Activated naive CD8-positive, alpha-beta T cell treated with anti-CD3 and anti-CD28 coated beads, Interleukin-2, amount 50 U/mL, for 16 hours (primary cell): ENCODE measurements at places on chromosomes 2 and 18.

DNA sequence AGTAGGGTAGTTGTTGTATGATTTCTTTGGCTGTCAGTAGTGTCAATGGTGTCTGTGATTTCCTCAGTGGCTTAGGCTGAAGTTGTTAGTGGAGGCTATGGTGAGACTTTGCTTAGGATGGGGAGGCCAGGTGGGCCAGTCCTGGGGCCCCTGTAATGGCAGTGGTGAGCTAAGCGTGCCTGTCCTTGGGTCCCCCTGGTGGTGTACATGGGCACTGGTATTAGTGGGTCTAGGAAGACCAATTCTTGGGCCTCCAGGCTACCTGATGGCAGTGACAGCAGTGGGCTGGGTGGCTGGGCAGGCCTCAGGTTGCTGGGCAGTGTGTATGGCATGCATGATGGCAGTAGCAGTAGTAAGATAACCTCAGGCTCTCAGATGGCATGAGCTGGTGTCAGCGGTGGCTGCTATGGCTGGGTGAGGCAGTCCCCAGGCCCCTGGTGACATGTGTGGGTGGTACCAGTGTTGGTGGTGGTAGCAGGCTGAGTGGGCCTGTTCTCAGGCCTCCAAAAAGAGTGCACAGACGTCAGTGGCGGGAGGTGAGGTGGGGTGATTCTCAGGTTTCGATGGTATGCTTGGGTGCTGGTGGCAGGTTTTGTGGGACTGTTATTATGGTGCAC, 103.2 kb downstream of the KLHL14 start:
- DNase-seq, result no peak

GRCh38 chr2:65802298-65802942, 370.0 kb upstream of the SPRED2 start:
- DNase-seq, result no peak

GRCh38 chr2:36541891-36542595, 55.9 kb downstream of the FEZ2 start:
- no peak for DNase-seq

DNA sequence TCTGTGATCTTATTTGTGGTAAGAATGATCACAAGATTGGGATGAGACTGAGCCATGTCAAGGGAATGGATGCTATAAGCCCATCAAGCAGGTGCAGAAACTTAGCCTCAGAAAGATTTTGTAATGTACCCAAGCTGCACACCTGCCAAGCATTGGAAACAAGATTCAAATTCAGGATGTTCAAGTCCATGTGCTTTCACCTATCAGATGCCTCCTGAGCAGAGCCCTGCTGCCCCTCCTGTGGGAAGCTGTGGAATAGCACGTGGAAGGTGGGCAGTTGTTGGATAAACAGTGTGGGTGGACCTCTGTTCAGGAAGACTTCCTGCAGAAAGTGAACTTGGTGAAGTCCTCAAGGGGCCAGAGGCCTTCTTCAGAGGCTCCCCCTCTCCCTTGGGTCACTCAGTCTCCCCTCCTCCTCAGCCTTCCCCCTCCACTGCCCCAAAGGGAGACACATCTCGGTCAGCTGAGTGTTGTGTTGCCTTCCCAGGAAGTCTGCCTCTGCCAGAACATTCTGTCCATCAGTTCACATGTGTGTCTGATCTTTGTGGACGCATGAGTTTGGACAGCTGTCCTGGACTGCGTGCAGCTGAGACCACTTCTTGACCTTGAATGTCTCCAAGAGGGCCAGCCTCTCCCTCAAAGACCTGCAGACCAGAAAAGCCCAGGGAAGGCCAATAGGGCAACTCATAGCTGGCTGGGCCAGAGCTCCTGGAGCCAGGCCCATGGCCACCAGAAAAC, 186.1 kb downstream of the INHBB start:
- DNase-seq, result no peak

GRCh38 chr2:112065966-112066365, 10.9 kb downstream of the TMEM87B start:
- DNase-seq, result no peak

DNA sequence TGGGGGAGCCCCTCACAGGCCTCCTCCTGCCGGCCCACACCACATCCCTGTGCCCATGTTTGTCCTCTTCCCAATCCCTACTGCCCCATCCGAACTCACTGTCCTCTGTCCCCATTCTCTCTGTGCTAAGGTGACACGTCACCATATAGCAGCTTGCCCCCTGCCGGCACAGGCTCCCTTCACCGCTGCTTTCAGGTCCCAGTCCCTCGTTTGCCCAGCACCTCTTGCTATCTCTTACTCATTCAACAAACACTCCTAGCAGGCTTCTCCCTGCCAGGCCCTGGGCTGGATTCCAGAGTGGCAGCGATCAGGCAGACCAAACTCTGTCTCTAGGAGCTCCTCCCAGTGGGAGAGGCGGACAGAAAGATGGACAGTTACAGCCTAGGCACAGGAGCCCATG, 74.3 kb downstream of the TFCP2L1 start:
- DNase-seq, result no peak

DNA sequence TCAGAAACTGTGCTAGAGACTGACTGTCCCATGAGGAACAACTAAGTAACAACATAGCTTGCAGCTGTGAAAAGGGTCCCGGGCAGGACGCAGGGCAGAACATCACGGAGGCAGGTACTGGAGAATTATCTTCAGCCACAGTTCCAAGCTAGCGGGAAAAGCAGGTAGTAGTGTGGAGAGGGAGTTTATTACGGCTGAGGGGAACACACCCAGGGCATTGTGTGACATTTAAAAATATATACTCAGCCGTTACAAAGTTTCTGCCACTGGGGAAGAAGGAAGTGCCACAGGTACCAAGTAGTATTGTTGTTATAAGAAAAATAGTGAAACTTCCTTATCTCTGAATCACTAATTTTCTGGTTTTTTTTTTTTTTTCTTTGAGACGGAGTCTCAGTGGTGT, 179.6 kb downstream of the LAMA1 start:
- DNase-seq, result no peak

DNA sequence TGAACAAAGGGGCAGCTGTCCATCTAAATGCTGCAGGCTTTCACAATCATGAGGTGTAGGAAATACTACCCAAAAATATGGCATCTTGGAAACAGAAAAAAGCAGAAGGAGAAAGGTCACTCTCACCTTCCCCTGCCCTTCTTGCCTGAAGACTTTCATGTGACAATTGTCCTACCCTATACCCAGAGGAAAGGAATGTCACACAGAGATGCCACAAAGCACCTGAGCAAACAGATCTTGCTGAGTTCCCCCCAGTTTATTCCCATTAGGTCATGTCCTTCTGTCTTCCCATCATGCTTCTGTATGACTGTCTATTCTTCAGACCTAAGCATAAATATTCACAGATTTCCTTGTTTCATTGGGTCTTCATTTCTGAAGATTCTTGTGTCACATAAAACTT, 116.6 kb upstream of the MSH6 start:
- DNase-seq, result no peak

GRCh38 chr2:97714950-97715652, 1.7 kb downstream of the ZAP70 start:
- no peak for DNase-seq

DNA sequence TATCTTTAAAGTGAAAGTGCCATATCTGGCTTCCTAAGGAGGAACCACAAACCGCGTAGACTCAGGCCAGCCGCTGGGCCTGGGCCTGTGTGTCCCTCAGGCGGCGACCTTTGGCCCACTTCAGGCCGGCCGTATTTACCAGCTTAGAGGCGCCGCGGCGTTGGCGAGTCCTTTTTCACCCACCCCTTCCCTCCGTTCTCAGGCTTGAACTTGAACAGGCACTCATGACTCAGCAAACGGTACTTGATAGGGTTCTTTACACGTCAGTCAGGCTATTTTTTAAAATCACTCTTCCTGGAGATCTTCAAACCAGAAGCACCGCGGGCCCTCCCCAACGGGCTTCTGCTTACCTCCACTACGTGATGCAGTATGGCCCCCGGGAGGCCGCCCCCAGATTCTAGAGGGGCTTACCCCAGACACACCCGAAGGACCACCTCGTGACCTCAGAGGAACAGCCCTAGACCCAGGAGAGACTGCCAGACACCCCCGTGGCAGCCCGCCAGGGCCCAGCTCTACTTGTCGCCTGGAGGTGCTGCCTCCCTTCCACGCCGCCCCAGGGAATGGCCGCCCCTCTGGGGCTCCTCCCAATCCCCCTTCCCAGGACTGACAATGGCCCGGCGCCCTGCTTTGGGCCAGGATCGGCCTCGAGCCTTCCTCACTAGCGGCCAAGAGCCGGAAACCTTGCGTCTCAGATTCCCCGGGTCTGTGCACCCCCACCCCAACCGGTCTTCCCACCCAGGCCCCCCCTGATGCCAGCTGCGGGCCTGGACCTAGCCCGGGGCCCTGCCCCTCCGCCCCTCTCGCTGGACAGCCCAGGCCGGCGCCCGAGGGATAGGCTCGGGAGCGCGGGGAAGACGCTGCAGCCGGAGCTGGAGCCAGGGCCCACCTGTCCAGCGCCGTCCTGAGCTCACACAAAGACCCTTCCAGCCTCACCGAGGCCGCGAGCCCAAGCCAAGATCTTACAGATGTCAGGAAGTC, 33.8 kb upstream of the IMPA2 start:
- peak; percentile 15 for DNase-seq

GRCh38 chr18:11886577-11887110, 21.5 kb downstream of the MPPE1 start:
- DNase-seq, result no peak

GRCh38 chr2:127176371-127177311, 43.5 kb downstream of the CYP27C1 start:
- no peak for DNase-seq

DNA sequence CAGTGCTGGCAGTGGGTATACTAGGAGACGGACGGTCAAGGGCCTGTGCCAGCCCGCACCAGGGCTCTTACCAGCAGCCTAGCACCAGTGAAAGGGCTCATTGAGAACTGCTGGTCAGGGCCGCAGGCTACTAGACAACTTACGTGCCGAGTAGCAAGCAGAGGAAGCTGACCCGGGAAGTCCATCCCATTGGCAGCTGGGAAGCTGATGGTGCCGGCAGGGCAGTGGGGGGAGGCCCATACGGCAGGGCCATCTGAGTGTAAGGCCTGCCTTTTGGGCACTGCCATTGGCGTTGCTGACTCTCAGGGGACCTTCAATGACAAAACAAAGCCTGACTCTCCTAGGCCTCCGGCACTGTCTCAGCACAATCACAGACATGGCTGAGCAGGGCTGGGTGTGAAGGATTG, 20.6 kb downstream of the EFR3B start:
- DNase-seq, result no peak

DNA sequence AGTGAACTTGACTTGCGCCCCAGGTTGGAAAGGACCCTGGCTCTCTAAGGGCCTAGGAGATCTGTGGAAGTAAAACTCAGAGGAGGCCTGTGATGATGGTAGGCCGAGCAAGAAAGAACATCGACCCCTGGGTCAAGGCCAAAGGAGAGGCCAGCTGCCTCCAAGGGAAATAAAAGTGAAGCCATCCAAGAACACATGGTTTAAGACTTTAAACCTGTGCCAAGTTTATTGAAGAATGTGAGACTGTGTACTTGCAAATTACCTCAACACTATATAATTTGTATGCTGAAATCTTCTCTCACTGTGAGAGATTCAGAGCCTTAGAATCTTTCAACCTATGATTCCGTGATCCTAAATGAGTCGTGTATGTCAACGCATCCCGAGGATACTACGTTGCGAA, 40.7 kb upstream of the COBLL1 start:
- no peak for DNase-seq

DNA sequence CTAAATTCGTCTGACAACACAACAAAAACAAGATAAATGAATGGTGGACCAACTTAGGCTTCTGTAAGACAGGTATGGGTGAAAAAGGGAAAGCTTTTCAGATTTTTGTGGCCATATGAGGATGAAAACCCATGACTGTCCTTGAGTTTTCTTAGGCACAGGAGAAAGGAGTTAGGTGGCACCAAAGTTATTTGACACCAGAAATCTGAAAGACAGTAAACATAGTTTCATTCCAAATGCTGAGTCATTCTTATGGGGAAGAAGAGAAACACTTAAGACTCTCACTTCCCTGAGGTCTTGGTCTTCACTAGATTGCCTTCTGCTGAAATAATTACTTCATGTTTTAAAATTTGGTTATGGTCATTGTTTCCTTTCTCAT, 5.2 kb upstream of the GPD2 start:
- no peak for DNase-seq

GRCh38 chr2:168910330-168910729, 9.2 kb downstream of the G6PC2 start:
- DNase-seq, result no peak

DNA sequence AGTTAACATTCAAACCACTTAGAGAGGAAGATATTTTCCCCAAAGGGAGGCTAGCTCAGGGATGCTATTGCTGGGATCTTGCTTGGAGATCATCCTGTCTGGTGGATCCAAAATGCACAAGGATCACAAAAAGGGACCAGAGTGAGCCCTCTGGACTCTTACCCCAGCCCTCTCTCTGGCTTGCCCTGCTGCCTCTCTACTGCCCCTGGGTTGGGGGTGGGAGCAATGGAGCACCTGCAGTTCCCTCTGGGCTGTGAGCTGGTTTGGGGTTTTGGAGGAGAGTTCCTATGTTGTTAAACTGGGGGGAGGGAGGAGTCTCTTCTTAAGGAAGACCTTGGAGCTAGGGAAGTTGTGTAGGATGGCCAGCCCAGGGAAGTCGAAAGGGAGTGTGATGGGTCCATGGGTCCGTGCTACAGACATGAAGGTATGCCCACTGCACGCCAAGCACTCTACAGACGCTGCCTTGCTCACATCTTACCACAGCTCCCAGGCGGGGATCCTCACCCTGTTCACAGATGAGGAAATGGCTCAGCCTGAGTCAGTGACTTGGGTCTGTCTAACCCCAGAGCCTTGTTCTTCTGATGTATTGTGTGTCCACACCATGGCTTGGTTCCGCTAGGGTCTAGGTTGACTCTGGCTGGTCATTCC, 3.8 kb downstream of the LBH start:
- DNase-seq, result peak; percentile 55

- no peak for DNase-seq
Observed at GRCh38 chr2:6053743-6054142, 361.6 kb downstream of the SOX11 start.

GRCh38 chr2:18777250-18777812, 188.0 kb upstream of the NT5C1B start:
- no peak for DNase-seq

- DNase-seq, result no peak
Observed at GRCh38 chr18:61198486-61198885, 134.7 kb upstream of the CDH20 start.

DNA sequence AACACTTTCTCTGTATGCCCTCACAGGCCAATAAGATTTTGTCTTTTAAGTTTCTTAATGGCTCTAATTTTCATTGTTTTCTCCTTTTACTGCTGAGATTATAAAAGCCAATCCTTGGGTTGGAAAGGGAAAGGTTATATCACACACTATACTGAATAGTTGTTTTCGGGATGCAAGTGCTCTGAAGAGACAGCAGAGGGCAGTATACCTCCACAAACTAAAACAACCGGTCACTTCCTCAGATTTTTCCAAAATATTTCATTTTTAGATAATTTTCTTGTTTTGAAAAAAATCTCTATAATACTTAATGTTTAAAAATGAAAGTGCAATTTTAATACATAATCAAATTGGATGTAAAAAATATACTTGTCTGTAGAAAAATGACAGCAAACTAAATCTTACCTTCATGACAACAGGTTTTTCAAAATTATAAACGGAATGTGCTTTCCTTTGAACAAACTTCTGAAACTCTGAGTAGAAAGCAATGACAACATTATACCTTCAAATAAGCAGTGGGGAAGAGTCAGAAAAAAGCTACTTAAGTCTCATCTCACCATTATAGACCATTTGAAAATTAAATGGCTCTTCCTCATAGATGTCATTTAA, 82.7 kb downstream of the ORC4 start:
- no peak for DNase-seq
